AG04449 (cell line): ENCODE measurements at places on chromosomes 3 and 15.

GRCh38 chr3:47527952-47528725 lies 14.6 kb upstream of the ELP6 start:
- no peak for DNase-seq

DNA sequence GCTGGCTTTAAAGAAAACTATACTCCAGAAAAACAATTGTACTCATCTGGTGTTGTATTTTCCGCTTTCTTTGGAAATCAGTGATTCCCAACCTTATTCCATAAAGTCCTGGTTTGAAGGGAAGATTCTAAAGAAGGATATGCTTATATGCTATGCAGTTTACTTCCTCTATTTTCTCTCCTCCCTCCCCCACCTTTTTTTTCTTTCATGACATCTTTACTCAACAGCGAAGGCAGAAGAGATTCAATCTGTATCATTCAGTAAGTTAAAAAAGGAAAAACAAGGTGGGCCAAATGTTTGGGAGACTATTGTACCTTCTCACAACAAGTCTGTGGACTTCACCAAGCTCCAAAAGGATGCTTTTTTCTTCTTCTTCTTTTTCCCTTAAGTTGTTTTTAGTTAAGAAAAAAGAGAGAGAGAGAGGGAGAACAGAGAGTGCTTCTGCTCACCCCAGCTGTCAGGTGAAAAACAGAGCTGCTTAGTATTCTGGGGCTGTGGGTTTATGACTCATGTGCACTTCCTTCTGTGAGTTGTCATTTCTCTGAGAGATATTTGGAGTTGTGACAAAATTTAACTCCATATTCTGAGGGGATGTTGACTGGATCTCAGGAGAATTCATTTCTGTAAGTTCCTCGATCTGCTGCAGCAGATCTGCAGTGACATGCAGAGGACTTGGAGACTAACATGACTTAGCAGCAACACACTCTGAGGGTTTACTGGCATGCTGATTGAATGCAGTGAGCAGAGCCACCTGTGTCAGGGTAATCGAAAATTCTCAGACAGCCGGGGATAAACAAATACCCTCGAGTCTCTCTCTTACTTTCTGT lies 70.7 kb downstream of the SSR3 start:
- no peak for DNase-seq

DNA sequence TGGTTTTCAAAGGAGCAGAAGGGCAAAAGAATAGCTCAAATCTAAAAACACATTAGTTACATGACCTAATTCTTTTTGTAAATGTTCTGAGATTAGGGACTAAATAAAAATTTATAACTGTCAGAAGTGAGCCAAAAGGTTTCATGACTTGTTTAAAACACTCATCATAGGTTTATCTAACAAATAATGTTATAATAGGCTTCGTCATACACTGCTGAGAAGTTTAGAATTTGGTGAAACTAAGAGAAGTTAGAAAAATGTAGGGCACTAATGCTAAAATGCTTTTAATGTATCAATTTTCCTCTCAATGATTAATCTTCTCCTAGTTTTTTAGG lies 468.8 kb upstream of the CDIN1 start:
- no peak for DNase-seq

GRCh38 chr15:32641517-32642059 lies at the start of gene SCG5:
SCG5 (plus strand) TSS chr15:32641710; CDS start chr15:32643593, 1,883 bp downstream.
- DNase-seq = no peak

DNA sequence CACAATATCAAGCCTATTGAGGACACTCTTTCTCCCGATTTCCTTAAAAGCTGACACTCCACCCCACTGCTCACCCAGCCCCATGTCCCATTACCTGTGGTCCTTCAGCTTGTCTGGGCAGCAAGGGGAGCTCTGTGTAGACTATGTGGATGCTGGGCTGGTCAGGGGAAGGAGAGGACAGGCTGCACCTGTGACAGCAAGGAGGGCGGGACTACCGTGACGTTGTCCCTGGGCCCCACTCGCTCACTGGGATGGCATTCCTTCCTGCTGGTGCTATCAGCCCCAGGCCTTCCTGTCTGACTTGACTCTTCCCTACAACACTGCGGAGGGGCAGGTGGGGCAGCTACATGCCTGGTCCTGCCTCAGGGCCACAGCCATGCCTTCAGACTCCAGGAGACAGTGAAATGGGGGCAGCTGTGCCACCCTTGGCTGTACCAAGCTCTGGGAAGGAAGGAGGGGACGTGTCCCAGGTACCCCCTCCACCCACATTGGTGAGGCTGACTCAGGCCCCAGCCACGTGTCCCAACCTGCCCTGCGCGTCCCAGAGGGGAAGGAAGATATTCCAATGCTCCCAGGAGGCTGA lies at the start of gene TMEM40:
TMEM40 (minus strand) TSS at position 163 of the 583 bp plus-strand sequence. CDS start 9,427 bp downstream, outside the sequence.
- DNase-seq = no peak

DNA sequence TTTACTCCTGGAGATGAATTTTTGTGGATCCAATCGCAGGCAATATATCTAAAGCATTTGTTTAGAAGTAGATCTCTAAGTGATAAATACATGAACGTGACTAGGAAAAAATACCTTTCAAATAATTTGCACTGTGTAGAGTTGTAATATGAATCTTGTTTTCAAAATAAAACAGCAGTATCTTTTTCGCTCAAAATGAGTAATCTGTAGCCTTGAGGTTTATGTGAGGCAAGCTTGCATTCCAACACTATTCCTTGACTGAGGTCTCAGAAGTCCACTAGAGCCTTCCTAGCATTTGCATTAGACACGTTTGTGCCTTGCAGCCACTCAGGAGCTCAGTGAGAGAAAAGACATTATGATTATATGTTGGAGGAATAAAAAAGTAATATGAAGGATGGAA lies 138.3 kb upstream of the ROBO1 start:
- no peak for DNase-seq
